Esophagus muscularis mucosa (tissue), 4 donors: ENCODE measurements at places on chromosomes 12 and 14. TPM values are rescaled to one million over a fixed set of nuclear protein-coding genes. Genes with fewer than 3 reads are reported as not detected.

ENDOU gene
- total RNA-seq = not detected

DIP2B gene
- total RNA-seq = 19.7 TPM

SSPN gene
- 36.4 TPM for total RNA-seq

TMEM179 gene
- 2.2 TPM for total RNA-seq

CCDC175 gene
- not detected for total RNA-seq

ZNF268 gene
- 14.1 TPM for total RNA-seq

TAOK3 gene
- 34.6 TPM for total RNA-seq

KCNC2 gene
- 0.19 TPM for total RNA-seq

DNA sequence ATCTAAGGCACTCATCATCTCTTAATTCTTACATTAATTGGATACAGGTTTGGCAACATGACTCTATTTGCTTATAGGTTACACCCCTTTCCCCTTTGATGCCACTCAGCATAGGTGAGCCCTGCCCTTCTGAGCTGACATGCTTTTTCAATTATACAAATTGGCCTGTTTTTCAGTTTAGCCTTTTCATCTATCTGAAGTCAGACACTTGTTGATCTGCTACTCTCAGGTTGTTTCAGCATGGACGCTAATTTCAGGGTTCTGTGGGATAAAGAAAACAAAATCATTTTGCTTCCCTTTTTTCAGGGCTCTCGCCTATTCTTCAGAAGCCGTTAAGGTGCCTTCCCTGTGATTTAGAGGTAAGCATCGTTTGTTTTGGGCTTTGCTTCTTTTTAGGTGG is 55.3 kb downstream of the DACT1 start:
- H3K27me3 ChIP-seq = no peaks in the 10 kb centered on the region
- no peaks in the 10 kb centered on the region for H3K4me1 ChIP-seq
- H3K36me3 ChIP-seq = no peaks in the 10 kb centered on the region

GRCh38 chr12:38775457-38775856 is 129.9 kb downstream of the CPNE8 start:
- H3K27me3 ChIP-seq = no peaks in the 10 kb centered on the region
- H3K4me3 ChIP-seq = no peak overlapping the region
- H3K27ac ChIP-seq = no peak overlapping the region
- no peaks in the 10 kb centered on the region for H3K4me1 ChIP-seq

DNA sequence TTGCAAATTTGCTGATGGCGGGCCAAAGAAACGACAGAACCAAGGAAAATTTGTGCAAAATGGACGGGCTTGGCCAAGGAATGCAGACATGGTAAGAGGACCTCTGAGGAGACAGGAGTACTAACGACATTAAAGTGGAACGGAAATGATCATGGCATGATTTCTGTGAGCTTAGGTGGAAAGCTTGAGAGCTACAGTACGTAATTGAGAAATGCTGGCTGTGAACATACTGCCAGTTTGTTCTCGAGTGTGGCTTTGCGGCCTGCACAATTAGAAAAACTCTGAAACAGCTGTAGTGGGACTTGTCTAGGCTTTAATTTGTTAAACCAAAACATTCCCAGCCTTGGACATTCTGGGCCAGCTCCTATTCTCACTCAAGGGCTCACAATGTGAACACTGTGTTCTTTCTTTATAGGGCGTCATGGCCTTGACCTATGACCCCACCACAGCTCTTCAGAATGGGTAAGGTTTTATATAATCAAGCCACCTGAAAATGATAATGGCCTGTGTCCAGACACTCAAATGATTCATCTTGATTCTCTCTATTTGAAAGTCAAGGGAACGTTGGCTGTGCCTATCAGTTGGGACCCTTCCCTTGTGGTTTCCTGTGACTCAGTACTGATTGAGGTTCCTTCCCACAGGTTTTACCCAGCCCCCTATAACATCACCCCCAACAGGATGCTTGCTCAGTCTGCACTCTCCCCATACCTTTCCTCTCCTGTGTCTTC is 48.5 kb downstream of the BAZ2A start:
- H3K36me3 ChIP-seq = peaks cover 65% of the 10 kb centered on the region
- DNase-seq = no peak
- H3K4me3 ChIP-seq = no peak overlapping the region
- H3K27me3 ChIP-seq = no peaks in the 10 kb centered on the region

- no peak overlapping the region for H3K27ac ChIP-seq
- H3K36me3 ChIP-seq = peaks cover 33% of the 10 kb centered on the region
- no peaks in the 10 kb centered on the region for H3K4me1 ChIP-seq
- H3K27me3 ChIP-seq = no peaks in the 10 kb centered on the region
- no peak overlapping the region for H3K4me3 ChIP-seq
- no peak for DNase-seq
Observed at GRCh38 chr12:133201888-133202287, 20.6 kb downstream of the ZNF268 start.

GRCh38 chr14:89977668-89978067 is 21.9 kb downstream of the TDP1 start:
- no peaks in the 10 kb centered on the region for H3K36me3 ChIP-seq
- no peak overlapping the region for H3K4me3 ChIP-seq
- H3K27me3 ChIP-seq = no peaks in the 10 kb centered on the region
- no peak for DNase-seq
- no peak overlapping the region for H3K27ac ChIP-seq
- H3K4me1 ChIP-seq = no peaks in the 10 kb centered on the region

- H3K4me1 ChIP-seq = no peaks in the 10 kb centered on the region
- no peaks in the 10 kb centered on the region for H3K27me3 ChIP-seq
- no peak for DNase-seq
- no peak overlapping the region for H3K27ac ChIP-seq
- H3K4me3 ChIP-seq = no peak overlapping the region
Observed at GRCh38 chr12:121190523-121191031, 19.4 kb upstream of the P2RX4 start.

DNA sequence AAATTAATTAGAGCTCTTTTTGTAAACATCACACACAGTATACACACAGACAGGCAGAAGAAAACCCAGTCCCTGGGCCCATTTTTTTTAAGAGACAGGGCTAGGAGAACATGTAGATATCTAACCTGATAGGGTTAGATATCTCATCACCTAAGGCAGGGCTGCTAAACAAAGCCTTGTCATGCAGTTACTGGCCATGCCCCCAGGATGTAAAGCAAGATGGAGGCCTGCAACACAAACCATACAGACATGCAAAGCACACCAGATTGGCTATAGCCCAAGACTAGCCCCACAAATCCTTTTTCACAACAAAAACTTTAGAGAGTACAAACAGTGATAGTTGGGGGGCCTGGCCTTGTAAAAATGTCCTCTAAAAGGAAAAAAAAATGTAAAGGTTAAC is 20.5 kb downstream of the CLEC2A start:
- no peaks in the 10 kb centered on the region for H3K27me3 ChIP-seq
- no peaks in the 10 kb centered on the region for H3K36me3 ChIP-seq
- no peak for DNase-seq
- H3K27ac ChIP-seq = no peak overlapping the region

DNA sequence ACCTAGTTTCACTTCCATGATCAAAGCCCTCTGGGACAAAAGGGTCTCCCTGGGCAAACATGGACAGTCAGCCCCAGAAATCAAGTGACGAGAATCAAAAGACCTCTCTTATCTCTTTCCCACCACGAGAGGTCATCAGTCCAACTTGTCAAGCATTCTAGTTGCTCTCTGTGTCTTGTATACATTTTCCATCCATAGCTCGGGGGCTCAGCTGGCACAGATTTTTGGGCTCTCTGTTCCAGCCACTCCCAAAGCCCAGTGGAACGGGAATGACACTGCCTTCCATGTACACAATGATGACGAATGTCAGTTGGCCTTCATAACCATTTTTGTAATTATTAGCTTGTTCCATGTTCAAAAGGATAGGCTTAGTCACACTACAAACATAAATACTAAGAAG is 29.7 kb downstream of the NOS1 start:
- H3K4me3 ChIP-seq = no peak overlapping the region
- no peaks in the 10 kb centered on the region for H3K27me3 ChIP-seq
- H3K4me1 ChIP-seq = peaks cover 22% of the 10 kb centered on the region
- no peak for DNase-seq
- H3K27ac ChIP-seq = no peak overlapping the region

- no peak for DNase-seq
- no peak overlapping the region for H3K27ac ChIP-seq
- H3K27me3 ChIP-seq = peaks cover 6% of the 10 kb centered on the region
- no peak overlapping the region for H3K4me3 ChIP-seq
- peaks cover 17% of the 10 kb centered on the region for H3K36me3 ChIP-seq
Observed at GRCh38 chr12:6058481-6059161, 65.8 kb downstream of the VWF start.

GRCh38 chr14:99251721-99252120 is 20.3 kb downstream of the BCL11B start:
- H3K36me3 ChIP-seq = no peaks in the 10 kb centered on the region
- H3K4me3 ChIP-seq = no peak overlapping the region
- no peak overlapping the region for H3K27ac ChIP-seq
- no peak for DNase-seq
